ENCODE measurements at places on chromosomes 13 and 19. TPM values are rescaled to one million over a fixed set of nuclear protein-coding genes. Genes with fewer than 3 reads are reported as not detected.

The C13orf42 gene
- not detected for total RNA-seq

- no peak for DNase-seq
Observed at GRCh38 chr13:110285991-110286832, 20.7 kb downstream of the COL4A1 start.

GRCh38 chr19:4390567-4391305 is 9.6 kb downstream of the SH3GL1 start:
- peak; percentile 73 for DNase-seq

The TEX101 gene
- not detected for total RNA-seq

- DNase-seq: no peak
Observed at GRCh38 chr19:51903192-51903591, 1.6 kb downstream of the ZNF649 start.

The WDR87 gene
- not detected for total RNA-seq

The LTBP4 gene
- 27.5 TPM for total RNA-seq

GRCh38 chr13:110555601-110556223 is 5.8 kb downstream of the RAB20 start:
- no peak for DNase-seq

DNA sequence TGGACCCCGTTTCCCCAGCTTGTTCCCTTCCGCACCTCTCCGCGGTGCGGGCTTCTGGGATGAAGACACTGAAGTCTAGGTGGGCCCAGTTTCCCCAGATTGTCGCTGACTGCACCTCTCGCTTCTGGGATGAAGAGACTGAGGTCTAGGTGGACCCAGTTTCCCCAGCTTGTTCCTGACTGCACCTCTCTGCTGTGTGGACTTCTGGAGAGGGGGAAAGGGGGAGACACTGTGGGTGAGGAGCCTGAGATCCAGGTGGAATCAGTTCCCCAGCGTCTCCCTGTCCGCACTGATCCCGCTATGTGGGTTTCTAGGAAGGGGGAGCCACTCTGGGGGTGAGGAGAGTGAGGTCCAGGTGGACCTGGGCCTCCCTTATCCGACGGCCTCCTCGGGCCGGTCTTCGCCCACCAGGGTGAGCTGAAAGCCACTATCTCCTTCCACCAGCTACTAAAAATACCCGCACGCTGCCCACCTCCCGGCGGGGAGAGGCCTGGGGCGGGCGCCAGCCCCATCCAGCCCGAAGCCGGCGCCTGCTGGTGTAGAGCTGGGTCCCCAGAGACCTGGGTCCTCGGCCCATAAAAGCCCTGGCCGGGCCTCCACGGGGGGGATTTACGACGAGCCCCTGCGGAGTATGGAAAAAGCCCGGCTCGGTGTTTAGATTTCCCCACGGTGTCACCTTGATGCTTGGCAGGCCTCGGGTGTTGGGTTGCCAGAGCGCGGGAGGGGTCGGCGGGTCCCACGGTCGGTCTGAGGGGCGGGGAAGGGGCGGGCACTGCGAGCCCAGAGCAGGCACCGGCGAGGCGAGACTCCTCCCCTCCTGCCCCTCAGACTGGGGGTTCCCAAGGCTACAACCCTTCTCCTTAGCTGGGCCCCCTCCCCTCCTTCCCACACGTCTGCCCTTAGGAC is 10.6 kb downstream of the FUT6 start:
- no peak for DNase-seq

GRCh38 chr13:109989686-109990085 is 203.3 kb upstream of the IRS2 start:
- no peak for DNase-seq

The BEST2 gene
- not detected for total RNA-seq

GRCh38 chr13:37074703-37075102 is 15.2 kb upstream of the SUPT20H start:
- DNase-seq: peak; percentile 10

DNA sequence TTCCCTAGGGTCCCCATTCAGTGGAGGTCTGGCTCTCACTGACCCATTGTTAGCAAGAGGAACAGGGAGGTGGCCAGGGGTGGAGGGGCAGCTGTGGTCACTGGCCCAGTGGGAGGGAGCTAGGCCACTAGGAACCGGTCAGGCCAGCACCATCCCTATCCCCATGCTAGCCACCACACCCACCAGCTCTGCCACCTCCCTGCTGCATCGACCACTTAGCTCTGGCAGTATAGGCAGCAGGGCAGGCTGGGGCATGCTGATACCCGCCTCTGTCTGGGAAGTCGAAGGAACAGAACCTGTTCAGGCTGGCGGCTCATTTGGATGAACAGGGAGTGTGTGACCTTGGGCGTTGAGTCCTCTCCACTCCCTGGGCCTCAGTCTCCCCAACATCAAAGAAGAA is 4.7 kb downstream of the PPP1R13L start:
- peak; percentile 94 for DNase-seq

The GPR183 gene
- not detected for total RNA-seq

DNA sequence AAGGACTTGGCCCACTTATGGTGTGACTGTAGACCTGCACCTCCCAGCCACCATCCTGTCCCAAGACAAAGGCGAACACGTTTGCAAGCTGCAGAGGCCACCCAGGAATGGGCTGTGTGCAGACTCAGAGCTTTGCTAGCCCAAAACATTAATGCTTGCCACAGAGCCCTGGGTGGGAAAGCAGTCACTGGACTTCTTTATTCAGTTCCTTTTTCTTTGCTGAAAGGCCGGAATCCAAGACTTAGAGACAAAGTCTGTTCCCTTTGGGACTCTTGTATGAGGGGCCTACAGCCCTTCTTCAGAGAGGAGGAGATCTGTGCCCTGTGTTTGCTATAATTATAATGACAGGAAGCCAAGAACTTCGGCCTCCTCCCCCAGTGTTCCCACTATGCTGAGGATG is 167.8 kb downstream of the DLEU7 start:
- DNase-seq: no peak

The PLK5 gene
- total RNA-seq: not detected

GRCh38 chr13:101977475-101977874 is 424.4 kb downstream of the FGF14 start:
- DNase-seq: no peak

The NCR1 gene
- total RNA-seq: not detected

DNA sequence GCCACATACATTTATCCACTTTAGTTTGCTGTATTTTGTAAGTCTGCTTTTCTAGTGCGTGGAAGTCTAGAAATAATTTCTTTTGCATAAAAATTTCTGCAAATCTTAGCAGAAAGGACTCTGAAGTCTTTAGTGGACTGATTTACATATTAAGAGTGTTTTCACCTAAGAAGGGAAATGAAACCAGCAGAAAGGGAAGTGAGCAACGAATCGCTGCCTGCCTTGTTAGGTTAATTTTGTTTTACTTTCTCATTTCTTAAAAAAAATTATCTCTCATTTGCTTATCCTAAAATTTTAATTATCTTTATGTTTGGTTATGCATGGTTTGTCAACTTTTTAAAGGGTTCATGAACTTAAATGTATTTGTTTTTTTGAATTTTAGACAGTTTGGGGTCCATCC is 767 bp upstream of the GPR18 start:
- DNase-seq: no peak

GRCh38 chr13:27621116-27621365 is 651 bp upstream of the POLR1D start:
- DNase-seq: no peak

DNA sequence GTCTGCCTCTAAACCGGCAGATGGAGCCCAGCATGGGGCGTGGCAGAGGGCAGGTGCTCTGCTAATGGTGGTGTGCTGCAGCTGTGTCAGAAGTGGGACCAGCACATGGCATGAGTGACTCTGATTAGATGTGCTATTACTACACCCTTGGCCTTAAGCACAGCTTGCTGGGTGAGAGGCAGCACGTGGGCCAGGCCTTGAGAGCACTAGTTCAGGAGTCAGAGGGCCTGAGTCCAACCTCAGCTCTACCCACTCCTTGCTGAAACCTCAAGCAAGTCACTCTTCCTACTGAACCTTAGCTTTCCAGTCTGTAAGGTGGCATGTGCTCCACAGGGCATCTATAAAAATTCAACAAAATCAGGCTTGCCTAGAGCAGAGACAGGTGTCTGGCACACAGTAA is 22.7 kb downstream of the AKT2 start:
- no peak for DNase-seq

DNA sequence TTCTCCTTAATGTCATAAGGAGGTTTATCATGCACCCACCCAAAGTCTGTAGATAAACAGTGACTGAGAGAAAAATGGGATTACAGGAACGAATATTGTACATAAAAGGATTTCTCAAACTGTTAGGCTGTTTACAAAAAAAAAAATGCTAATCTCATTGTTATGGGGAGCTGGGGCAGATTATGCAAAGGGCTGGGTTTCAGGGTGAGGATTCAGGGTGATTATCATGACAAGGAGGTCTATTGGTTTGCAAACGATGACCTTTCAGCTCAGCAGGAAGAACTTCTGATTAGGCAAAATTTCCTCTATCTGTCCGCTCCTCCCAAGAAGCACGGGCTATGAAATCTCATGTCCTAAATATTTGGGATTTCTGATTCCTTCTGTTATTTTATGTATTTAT is 41.4 kb downstream of the NLRP12 start:
- DNase-seq: no peak

DNA sequence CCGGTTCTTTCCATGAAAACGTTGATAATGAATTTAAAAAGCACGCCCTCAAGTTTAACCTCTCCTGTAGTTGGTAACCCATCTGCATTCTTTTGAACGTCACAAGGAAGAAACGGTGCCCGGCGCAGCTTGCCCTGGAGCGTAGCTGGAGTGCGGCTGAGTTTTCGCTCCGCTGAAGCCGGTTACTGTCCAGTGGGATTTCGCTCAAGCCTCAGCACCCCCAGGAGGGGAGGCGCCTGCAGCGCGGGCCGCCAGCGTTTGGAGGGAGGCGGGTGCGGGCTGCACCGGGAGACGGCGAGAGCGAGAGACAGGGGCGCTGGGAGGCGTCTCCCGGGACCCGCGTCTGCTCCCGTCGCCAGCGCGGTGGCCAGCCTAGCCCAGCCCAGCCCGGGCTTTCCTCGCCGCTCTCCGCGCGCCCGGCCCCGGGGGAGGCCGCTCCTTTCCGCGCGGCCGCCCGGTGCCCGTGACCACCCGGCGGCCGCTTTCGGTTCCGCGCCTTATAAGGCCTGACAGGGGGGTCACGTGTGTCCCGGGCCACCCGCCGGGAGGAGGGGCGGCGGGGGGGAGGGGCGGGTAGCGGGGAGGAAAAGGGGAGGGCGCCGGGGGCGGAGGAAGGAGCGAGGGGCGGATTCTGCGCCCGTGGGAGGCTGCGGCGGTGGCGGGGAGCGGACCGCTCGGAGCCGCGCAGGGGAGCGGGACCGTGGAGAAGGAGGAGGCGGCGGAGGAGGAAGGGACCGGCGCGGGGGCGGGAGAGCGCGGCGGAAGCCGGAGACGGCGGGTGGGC is 8.3 kb upstream of the DGKH start:
- peak; percentile 81 for DNase-seq

DNA sequence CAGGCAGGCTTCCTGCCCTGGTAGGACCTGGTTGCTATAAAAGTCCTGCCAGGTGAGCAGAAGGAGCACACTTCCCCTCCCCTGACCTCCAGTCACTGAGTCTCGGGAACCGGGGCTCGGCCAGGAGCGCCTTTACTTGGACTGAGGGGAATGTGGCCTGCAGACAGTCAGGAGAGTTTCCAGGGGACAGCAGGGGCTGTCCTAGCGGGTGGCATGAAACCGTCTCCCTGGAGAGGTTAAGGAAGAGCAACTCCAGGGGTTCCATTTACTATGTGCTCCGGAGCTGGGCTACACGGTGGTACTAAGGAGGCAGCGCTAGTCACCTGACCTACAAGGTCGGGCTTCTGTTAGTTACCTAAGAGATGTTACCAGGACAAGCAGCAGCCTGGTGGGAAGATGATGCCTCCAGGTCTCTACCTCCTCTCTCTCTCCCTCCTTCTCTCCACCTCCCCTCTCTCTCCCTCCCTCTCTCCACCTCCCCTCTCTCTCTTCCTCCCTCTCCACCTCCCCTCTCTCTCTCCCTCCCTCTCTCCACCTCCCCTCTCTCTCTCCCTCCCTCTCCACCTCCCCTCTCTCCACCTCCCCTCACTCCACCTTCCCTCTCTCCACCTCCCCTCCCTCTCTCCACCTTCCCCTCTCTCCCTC is 4.1 kb upstream of the CNOT3 start:
- no peak for DNase-seq

DNA sequence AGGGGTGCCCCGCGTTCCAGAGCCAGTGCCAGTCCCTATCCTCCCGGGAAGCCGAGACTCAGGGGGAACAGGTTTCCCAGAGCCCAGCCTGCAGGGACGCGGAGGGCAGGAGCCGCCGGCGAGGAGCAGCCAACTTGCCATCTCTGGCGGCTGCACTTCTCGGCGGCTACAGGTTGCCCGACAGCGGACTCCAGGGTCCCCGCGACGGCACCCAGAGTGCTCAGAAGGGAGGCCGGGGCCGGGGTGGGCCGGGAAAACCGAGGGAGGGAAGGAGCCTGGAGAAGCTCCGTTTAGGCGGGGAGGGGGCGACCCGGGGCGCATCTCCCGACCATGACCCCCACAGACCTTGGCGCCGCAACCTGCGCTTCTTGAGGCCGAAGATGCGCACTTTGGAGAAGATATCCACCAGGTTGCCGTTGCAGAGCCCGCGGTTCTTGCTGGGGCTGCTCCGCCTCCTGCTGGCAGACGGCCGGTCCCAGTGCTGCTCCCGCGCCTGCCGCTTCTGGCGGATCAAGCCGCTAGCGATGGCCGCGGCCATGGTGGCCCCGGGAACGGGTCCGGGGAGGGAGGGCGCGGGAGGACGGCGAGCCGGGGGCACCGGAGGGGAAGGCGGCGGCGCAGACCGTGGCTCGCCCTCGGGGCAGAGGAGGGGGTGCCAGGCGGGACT is 463.8 kb downstream of the ITGBL1 start:
- DNase-seq: peak; percentile 6

DNA sequence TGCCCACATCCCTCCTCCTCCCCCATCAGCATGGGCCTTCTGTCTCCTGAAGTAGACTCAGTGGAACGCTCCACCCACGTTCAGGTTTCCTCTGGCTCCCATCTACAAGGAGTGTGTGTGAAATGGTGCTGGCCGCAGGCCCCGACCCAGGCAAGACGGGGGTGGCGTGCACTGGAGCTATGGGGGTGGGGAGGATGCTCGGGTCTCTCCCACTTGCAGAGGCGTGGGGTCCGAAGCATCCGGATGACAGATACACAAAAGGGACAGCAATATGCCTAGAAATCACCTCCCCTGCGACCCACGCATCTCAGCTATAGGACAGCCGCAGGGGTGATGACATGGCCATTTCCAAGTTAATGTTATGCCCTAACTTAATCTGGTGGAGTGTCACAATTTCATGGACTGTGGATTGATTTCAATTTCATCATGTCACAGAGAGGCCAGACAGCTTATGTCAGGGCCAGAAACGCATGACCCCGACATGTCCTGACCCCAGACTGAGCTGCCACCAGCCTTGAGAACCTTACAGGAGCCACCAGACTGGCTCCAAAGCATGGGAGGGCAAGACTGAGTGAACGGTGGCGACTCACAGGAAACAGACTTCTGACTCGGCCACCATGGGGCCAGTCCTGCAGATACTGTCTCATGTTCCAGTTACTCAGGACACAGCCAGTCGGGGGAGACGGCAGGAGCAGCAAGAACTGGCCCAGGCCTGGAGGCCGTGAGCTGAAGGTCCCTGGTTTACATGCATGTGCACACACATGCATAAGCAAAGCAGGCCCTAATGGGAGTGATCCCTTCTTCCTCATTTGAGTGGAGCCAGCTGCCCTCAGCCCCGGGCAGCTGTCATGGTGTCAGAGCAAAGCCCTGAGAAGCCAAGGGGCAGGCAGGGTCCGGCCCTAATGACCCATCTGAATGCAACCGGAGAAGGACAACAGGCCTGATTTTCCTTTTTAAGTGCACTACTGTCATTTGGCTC is 82.2 kb downstream of the SLC7A1 start:
- DNase-seq: peak; percentile 10
